NCI-H1436 treated with DMSO at 0.1 percent for 48 hours (cell line): ENCODE measurements at places on chromosomes 6 and 20.

DNA sequence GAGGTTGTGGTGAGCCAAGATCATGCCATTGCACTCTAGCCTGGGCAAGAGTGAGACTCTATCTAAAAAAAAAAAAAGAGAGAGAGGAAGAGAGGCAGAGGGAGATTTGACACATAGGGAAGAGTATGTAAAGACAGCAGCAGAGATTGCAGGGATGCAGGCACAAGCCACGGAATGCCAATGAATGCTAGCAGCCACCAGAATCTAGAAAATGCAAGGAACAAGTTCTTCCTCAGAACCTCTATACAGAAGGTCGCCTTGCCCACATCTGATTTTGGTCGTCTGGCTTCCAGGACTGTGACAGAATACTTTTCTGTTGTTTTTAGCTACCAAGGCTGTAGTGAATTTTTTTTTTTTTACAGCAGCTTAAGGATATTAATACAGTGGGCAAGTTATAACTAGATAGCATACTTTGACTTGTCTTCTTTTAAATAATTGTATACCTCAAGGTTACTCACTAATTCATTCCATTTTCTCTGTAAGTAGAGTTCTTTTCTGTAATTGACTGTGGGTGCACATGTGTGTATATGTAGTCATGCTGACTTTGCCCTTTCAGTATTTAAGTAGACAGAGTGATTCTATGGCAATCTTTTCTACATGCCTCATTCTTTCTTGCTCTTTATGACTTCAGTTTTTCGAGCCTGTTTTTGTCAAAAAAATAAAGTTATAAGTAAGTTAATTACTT, 402.2 kb downstream of the GJA1 start:
- DNase-seq, result no peak

DNA sequence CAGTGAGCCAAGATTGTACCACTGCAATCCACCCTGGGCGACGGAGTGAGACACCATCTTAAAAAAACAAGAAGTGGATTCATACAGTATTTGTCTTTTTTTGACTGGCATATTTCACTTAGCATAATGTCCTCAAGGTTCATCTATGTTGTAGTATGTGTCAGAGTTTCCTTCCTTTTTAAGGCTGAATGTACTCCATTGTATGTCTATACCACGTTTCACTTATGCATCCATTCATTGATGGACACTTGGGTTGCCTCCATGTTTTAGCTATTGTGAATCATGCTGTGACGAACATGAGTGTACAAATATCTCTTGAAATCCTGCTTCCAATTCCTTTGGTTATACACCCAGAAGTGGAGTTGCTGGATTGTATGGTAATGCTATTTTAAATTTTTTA, 28.9 kb upstream of the FAM83D start:
- DNase-seq, result no peak

- no peak for DNase-seq
Observed at GRCh38 chr6:149314325-149314905, 3.1 kb upstream of the TAB2 start.

DNA sequence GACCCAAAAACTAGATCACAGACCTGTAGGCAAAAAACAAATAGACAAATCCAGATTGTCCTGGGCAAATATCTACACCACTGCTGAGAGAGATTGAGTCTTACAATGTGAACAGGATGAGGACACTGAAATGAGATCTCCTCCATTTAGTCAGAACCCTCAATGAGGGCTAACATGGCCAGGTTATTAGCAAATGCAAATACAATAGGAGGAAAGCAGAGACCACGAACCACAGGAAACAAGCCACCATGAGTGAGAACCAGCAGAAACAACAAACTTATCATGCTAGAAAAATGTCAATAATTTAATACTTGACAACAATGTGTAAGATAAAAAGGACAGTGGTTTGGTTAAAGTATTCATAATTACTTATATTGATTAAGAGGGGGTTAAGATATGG, 162.8 kb downstream of the SYNE1 start:
- DNase-seq, result no peak

- no peak for DNase-seq
Observed at GRCh38 chr6:52499681-52500236, 77.1 kb downstream of the TRAM2 start.

DNA sequence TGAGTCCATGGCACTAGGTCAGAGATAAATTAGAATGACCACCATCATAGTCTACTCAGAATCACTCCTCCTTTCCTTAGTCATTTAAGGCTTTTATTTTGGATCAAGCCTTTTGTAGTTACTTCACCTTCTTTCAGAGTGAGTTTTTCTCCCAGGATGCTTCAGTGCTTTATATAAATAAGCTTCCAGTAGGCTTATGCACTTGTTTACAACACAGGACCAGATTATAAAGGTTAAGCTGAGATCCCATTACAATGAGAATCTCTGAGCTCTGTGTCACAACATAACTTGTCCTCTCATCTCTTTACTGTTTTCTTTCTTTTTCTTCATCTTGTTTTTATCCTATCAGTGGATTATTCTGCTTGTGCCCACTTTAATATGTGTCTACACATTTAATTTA, 47.9 kb downstream of the CEP57L1 start:
- DNase-seq, result no peak

DNA sequence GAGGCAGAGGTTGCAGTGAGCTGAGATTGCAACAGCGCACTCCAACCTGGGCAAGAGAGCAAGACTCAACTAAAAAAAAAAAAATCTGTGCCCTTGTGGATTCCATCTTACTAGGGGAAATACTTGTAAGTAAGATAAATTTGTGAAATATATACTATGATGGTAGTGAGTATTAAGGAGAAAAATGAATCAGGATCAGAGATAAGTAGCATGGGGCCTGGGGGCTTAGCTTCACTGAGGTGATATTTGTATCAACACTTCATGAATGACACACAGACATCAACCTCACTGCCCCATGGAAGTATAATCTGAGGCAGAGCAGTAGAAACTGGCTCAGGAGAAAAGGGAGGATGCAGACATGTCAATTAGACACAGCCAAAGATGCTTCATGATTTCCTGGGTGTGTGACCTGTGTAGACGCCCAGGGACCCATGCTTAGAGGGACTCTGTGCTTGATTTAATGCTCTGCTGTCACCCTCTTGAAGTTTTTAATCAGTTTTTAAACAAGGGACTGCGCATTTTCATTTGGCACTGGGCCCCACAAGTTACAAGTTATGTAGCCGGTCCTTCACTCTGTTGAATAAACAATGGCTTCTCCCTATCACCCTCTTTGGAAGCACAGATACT, 41.9 kb downstream of the PCNA start:
- no peak for DNase-seq

DNA sequence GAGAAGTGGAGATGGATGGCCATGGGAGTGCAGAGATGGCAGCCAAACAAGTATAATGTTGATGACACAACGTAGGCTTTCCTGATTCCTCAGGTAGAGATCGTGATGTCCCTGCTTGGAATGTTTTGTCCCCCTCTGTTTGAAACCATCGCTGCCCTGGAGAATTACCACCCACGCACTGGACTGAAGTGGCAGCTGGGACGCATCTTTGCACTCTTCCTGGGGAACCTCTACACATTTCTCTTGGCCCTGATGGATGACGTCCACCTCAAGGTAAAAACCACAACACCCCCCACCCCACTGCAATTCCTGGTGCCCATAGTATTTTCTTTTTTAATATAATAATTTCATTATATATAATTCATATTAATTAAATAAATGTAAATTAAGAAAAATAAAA, 42.1 kb upstream of the NOP56 start:
- DNase-seq, result no peak

DNA sequence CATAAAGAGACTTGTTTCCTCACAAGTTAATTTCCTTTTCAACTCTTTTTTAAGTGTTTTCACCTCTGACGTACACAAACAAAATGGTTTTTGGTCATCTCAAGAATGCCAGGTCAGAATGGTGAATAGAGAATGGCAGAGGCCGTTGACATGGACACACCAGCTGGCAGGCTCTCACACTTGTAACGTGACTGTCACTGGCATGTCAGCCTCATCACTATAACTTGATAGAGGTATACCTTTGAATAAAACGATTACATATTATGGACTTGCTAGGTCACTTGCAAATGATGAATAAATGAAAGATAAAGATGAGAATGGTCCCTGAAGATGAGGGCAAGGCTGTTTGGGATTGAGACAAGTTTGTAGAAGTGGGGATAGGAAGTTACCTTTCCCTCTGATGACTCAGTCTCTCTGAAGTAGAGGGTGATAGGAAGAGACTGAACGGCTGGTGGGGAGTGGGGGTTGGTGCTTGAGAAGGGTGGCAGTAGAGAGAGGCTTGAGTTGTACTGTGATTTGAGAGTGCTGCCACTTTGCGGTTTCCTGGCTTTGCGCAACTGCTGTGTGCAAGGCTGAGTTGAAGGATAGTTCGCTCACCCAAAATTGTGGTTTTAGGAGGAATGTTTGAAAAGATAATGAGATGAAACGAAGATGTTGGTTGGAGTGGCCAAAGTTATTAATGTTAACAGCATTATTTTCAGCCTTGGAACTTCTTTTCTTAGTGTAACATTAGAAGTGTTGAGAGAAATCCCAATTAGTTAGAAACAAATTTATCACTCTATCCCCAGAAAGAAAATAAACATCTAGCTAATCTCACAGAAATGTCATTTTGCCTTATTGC, 30.3 kb downstream of the TBPL1 start:
- DNase-seq, result no peak

DNA sequence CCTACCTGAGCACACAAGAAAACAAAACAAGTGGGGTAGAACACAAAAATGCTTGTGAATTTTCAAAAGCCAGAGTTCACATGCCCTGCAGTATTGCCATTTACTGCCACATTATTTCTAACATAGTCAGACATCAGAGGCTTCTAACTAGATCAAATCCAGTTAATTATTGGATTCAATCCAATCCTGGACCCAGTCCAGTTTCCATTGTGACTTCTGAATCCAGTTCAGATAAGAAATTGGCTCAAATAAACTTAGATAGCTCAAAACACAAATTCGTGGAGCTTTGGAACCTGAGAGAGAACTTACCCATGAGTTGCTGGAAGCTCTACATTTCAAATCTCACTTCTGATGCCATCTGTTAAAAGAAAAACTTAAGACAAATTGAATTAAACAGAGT, 85.2 kb upstream of the ANKEF1 start:
- DNase-seq, result no peak

- no peak for DNase-seq
Observed at GRCh38 chr6:168784426-168784825, 343.4 kb downstream of the SMOC2 start.
